SJSA1 (cell line): ENCODE measurements at places on chromosomes 16 and 17. TPM values are rescaled to one million over a fixed set of nuclear protein-coding genes. Genes with fewer than 3 reads are reported as not detected.

TBC1D26 gene
- not detected in 2 replicates for total RNA-seq

ZG16B gene
- 0.11 and 0.53 TPM in 2 replicates for total RNA-seq

MXRA7 gene
- 362 and 546 TPM in 2 replicates for total RNA-seq

CHRNE gene
- total RNA-seq, result 0.29 TPM in 1 of 2 replicates, not detected in the other

ENO3 gene
- total RNA-seq, result 5.2 and 6.6 TPM in 2 replicates

MINK1 gene
- total RNA-seq, result 10.0 and 20.0 TPM in 2 replicates

RAPGEFL1 gene
- 0.28 and 1.1 TPM in 2 replicates for total RNA-seq

TMEM100 gene
- 2.6 and 3.4 TPM in 2 replicates for total RNA-seq

MEOX1 gene
- total RNA-seq, result not detected in 2 replicates

GRCh38 chr16:25078386-25078978 lies 33.1 kb upstream of the LCMT1 start:
- DNase-seq, result no peak
- H3K27me3 ChIP-seq, result no peaks in the 10 kb centered on the region
- no peak overlapping the region for H3K27ac ChIP-seq
- no peaks in the 10 kb centered on the region for H3K4me1 ChIP-seq

- H3K36me3 ChIP-seq, result no peaks in the 10 kb centered on the region
- H3K27me3 ChIP-seq, result no peaks in the 10 kb centered on the region
- peaks cover 20% of the 10 kb centered on the region for H3K4me1 ChIP-seq
- DNase-seq, result no peak
- H3K27ac ChIP-seq, result no peak overlapping the region
These were observed 1.1 kb upstream of the ZNF747 start for GRCh38 chr16:30535777-30536190.

GRCh38 chr17:28173801-28174200 lies 131.3 kb downstream of the NLK start:
- H3K27me3 ChIP-seq, result no peaks in the 10 kb centered on the region
- peaks cover 45% of the 10 kb centered on the region for H3K4me1 ChIP-seq
- H3K27ac ChIP-seq, result peak overlapping the region; percentile 93
- peak overlapping the region; percentile 16 for H3K4me3 ChIP-seq
- no peak for DNase-seq

GRCh38 chr17:14793237-14793636 lies 471.9 kb downstream of the PMP22 start:
- H3K36me3 ChIP-seq, result no peaks in the 10 kb centered on the region
- no peaks in the 10 kb centered on the region for H3K27me3 ChIP-seq

- no peak overlapping the region for H3K4me3 ChIP-seq
- H3K36me3 ChIP-seq, result no peaks in the 10 kb centered on the region
- DNase-seq, result no peak
- no peak overlapping the region for H3K27ac ChIP-seq
These were observed 70.2 kb upstream of the NETO2 start for GRCh38 chr16:47213761-47214440.

DNA sequence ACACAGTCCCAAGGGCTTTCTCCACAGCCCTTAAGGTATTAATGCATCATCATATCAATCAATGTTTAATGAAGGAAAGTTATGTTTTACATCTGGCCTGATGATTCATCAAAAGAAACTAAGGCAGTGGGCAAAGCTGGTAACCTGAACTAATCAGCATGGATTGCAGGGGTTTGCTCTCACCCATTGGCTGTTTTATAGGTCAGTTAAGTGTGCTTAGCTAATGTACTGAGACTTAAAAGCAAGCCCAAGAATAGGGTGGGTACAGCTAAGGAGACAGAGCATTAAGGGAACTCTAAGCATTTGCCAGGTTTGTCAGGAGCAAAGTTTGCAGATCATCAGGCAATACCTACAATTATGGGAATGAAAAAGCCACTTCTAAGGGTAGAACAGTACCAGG lies 1247.6 kb downstream of the CDH8 start:
- no peak for DNase-seq
- no peaks in the 10 kb centered on the region for H3K36me3 ChIP-seq
- H3K27me3 ChIP-seq, result no peaks in the 10 kb centered on the region

GRCh38 chr16:87325423-87325858 lies 8.2 kb upstream of the C16orf95 start:
- peaks cover 8% of the 10 kb centered on the region for H3K4me1 ChIP-seq
- no peak overlapping the region for H3K4me3 ChIP-seq
- H3K27me3 ChIP-seq, result no peaks in the 10 kb centered on the region
- no peak overlapping the region for H3K27ac ChIP-seq
- no peak for DNase-seq
- H3K36me3 ChIP-seq, result peaks cover 48% of the 10 kb centered on the region

DNA sequence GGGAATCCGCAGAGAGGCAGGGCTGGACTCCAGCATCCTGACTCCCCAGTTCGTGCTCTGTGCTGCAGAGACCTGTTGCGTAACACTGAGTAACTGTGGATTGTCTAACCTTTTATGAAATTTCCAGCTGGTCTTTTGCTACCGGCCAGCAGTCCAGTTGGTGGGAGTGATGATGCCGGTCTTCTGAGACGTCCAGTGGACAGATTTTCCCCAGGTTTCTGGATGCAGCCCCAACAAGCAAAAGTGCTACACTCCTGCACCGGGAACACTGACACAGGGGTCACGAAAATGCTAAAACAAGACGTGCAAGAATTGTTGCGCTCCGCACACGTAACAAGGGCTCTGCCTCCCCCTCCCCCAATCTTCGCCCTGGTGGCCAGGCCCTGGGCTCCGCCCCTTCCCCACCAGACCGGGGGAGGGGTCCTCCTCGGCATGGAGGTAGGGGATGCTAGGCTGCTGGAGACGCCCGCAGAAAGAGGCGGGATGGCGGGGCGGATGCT lies 701 bp upstream of the MRC2 start:
- H3K27ac ChIP-seq, result peak overlapping the region; percentile 67
- DNase-seq, result peak; percentile 79
- peaks cover 23% of the 10 kb centered on the region for H3K36me3 ChIP-seq
- no peaks in the 10 kb centered on the region for H3K27me3 ChIP-seq

GRCh38 chr16:24010440-24011089 lies 174.8 kb downstream of the PRKCB start:
- peaks cover 16% of the 10 kb centered on the region for H3K4me1 ChIP-seq
- H3K27me3 ChIP-seq, result no peaks in the 10 kb centered on the region
- H3K27ac ChIP-seq, result no peak overlapping the region
- DNase-seq, result peak; percentile 45
- no peaks in the 10 kb centered on the region for H3K36me3 ChIP-seq

DNA sequence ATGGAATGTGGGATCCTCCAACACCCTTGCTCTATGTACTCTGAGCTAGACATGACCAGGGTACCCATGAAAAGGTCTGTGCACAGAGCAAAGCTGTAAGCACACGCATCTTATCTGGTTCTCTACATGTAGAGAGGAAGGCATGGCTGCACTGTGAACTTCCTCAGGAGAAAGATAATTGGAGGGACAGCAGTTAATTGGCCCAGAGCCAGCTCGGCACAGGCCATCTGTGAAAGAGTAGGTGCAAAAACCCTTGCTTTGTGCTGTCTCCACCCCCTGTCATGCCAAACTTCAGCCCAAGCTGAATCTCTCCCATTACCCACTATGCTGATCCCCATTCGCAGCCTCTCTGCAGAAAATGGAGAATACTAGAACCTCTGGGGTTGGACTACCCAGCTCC lies 241.0 kb downstream of the GRIN2A start:
- H3K4me1 ChIP-seq, result no peaks in the 10 kb centered on the region
- no peaks in the 10 kb centered on the region for H3K27me3 ChIP-seq
- H3K4me3 ChIP-seq, result no peak overlapping the region
- H3K36me3 ChIP-seq, result no peaks in the 10 kb centered on the region
- no peak for DNase-seq

DNA sequence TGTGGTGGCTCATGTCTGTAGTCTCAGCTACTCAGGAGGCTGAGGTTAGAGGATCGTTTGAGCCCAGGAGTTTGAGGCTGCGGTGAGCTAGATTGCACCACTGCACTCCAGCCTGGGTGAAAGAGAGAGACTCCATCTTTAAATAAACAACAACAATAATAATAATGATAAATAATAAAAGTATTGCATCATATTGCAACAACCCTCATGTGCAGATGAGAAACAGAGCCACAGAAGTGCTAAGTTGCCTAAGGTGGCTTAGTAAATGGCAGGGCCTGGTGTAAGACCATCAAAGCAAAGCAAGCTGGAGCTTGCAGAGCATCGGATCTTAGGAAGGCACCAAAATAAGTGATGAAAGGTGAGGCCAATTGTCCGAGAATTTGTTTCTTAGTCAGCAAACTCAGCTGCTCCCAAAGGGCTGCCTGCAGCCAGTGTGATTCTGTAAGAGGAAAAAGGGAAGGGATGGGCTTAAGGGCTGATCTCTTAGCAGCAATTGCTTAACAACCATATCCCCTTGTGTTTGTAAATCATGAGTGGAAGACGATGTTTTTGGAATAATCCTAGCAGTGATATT lies 45.3 kb upstream of the HS3ST3A1 start:
- no peaks in the 10 kb centered on the region for H3K27me3 ChIP-seq
- H3K4me1 ChIP-seq, result peaks cover 20% of the 10 kb centered on the region
- no peak overlapping the region for H3K4me3 ChIP-seq
- DNase-seq, result no peak

DNA sequence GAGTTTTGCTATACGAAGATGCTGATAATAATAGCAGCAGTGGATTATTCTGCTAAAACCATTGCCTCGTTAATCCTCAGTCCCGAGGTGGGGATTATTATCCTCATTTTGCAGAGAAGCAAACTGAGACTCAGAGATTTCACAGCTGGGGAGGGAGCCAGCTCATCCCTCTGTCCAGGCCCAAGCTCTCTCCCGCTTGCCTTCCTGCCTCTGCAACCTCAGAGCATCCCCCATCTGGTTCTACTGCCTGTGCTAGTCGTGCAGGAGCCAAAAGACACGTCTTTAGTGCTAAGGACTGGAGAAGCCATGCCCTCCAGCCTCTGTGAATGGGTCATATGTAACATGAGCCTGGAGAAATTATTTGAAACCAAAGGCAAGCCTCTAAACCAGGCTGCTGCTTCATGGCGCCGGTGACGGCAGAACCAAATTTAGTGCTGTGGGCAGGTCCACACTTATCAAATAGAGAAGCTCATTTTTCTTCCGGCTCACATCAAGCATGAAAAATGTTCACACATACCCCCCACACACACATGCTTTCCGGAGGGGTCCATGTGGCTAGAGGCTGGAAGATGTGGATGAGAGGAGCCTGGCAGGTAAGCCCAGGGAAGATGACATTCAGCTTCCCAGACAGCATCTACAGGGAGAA lies 13.5 kb downstream of the MAPT start:
- no peaks in the 10 kb centered on the region for H3K4me1 ChIP-seq
- no peak overlapping the region for H3K27ac ChIP-seq
- H3K36me3 ChIP-seq, result no peaks in the 10 kb centered on the region
- DNase-seq, result no peak
- H3K4me3 ChIP-seq, result no peak overlapping the region
- H3K27me3 ChIP-seq, result peaks cover 70% of the 10 kb centered on the region

GRCh38 chr17:41782142-41782541 lies 4.4 kb downstream of the JUP start:
- no peaks in the 10 kb centered on the region for H3K36me3 ChIP-seq
- peaks cover 28% of the 10 kb centered on the region for H3K4me1 ChIP-seq
- H3K27me3 ChIP-seq, result 0 out of 2 replicates have a peak, but pooled peaks cover 2% of the 10 kb centered on the region
